Frontal cortex (tissue), 4 donors: ENCODE measurements at places on chromosomes 12 and 14. TPM values are rescaled to one million over a fixed set of nuclear protein-coding genes. Genes with fewer than 3 reads are reported as not detected.

DNA sequence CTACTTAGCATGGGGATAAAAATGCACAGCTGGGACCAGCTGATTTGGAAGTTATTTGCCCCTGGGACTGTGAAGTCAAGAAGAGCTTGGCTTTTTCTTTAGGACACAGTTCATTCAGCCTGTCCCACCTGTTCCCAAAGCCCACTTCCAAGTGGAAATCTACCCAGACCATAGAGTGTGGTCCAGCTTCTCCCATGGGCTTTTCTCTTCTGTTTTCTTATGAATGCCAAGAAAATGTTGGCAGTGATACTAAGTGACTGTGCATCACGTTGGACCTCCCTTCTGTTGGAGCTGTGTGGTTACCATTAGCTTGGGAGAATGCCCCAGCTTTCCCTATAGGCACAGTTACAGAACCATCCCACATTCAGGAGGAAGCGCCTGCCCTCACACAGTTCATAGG is 89.4 kb downstream of the NT5DC3 start:
- DNase-seq: no peak

- DNase-seq: no peak
These were observed 4.8 kb downstream of the SLC8A3 start for GRCh38 chr14:70183991-70184390.

GRCh38 chr12:49525942-49526341 is 12.9 kb upstream of the KCNH3 start:
- no peak for DNase-seq

DNA sequence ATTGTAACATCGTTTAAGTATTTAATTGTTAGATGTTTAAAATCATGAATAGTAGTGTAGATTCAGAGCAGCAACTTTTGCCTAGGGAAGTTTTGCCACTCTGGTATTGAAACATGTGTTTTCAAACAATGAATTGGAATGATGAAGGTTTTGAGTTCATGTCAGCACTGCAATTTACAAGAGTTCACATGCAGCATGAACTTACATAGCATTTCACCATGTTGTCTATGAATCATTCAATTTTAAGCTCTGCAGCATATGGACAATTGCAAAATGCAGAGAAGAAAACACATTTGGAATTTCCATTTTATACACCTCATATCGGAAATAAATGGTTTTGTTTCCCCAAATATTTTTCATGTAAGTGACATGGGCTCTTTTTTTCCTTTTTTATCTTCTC is 170.7 kb upstream of the CDKN3 start:
- DNase-seq: no peak

DNA sequence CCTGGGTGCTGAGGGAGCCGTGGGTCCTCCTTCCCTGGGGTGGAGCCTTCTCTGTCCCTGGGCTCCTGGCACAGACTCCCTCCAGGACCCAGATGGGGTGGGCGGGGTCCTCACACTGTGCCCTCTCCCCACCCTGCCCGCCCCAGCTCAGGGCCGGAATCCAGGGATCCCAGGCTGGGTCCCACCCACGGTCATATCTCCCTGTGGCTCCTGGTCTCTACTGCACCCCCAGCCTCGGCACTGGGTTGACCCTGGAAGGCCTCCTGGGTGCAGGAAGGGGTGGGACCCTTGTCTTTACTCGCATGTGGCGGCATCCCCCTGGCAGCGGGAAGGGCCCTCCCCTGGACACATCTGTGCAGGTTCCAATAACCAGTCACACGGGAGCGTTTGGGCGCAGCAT is 75.8 kb upstream of the EIF5 start:
- no peak for DNase-seq

- no peak for DNase-seq
These were observed 14.6 kb downstream of the MEG3 start for GRCh38 chr14:100840286-100841065.

CINP gene
- 24.9 TPM for total RNA-seq

DNA sequence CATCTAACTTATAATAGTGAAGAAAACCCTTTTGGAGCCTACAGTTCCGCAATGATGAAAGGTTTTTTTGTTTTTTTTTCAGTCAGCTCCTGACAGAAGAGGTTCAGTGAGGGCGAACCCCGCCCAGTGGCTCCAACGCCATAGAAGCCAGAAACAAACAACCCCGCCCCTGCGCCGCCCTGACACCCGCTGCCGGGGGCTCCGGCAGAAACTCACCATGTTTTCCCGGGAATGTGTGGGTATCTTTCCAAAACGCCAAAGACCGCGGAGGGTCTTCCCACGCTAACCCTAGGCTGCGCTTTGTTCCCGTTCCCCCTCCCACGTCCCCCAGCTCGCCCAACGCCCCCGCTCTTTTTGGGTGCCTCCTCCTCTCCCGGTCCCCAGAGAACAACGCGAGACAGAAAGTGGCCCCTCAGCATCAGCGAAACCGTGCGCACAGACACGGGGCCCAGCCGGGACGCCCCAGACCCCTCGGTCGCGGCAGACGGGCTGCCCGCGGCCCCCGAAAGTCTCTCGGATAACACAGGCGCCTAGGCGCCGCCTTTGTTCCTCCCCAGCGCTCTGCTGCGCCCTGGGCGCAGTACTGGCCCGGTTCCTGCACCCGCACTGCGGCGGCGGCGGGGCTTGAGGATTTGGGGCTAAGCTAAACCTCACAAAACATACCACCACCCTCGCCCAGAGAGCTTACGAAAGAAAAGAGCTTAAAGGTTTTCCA is 522 bp downstream of the TUBA1A start:
- peak; percentile 30 for DNase-seq

HCAR2 gene
- total RNA-seq: under 0.01 TPM

DNA sequence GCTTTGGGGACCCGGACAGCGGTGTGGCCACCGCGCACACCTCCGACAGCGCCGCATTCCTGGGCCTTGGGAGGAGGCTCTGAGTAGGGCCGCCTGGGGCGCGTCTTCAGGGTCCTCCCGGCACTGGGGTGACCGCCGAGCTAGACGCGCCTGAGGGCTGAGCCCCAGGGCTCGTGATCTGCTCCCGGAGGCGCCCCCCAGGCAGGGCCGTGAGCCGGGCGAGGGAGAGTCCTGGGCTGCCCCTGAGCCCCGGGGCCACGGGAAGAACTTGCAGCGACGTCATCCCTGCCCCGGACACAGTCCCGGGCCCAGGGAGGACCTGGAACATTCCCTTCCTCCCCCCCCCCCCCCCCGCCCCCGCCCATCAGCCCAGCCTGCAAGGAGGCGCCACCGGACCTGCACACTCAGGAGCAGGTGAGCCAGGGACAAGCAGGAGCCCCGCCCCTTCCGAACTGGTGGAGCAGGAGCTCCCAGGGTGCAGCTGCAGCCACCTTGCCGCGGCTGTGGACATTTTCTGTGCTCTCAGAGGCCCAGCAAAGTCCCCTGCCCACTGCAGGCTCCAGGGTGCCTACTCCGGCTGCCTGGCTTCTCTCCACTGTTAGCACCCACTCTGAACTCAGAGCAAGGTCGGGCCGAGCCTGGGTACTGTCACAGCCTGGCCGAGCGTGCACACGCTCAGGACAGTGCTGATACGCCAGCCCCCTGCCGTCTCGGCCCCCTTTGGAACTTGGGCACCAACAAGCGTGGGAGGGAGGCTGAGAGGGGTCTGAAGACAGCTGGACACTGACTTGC is 50.7 kb downstream of the A2M start:
- DNase-seq: peak; percentile 65

DNA sequence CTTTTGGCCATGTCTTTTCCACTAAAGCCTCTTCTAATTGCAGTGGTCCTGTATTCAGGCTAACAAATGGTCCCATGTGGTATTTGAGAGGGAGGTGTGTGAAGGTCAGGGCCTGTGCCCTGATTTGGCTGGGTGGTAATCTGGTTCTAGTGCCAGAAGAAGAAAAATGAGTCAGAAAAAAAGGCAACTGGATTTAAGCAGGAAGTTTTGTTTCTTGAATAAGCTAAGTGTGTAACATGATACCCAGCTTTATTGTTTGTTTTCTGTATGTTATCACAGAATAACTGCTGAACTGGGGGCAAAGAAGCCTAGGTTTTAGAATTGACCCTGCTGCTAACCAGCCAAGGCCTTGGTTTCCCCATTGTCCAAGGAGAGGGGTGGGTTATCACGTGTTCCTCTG is 134.0 kb downstream of the ANO6 start:
- no peak for DNase-seq

SALL2 gene
- total RNA-seq: 10.2 TPM

GRCh38 chr14:66383771-66384170 is 102.4 kb upstream of the CCDC196 start:
- DNase-seq: no peak

RIPK3 gene
- total RNA-seq: under 0.01 TPM

DNA sequence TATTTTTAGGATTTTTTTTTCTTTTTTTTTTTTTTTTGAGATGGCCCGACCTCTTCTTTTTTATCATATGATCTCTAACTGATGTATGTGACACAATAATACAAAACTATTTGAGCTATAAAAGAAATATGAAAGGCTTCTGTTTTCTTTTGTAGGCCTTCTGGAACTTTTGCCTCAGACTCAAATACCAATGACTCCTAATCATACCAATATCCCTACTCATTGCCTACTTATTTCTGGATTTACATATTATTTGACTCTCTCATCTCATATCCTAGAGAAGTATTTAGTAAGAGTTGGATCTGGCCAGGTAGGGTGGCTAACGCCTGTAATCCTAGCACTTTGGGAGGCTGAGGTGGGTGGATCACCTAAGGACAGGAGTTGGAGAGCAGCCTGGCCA is 12.7 kb upstream of the WDR89 start:
- no peak for DNase-seq

- no peak for DNase-seq
These were observed 7.0 kb downstream of the PYGL start for GRCh38 chr14:50937325-50937724.

NGB gene
- 4.9 TPM for total RNA-seq

GRCh38 chr14:65170318-65170717 is 68.0 kb upstream of the MAX start:
- no peak for DNase-seq

KLHL33 gene
- total RNA-seq: under 0.01 TPM

CLEC2A gene
- not detected for total RNA-seq

- DNase-seq: no peak
These were observed 926.6 kb downstream of the VRK1 start for GRCh38 chr14:97723819-97724218.
